ENCODE measurements at places on chromosomes 3 and 15.

DNA sequence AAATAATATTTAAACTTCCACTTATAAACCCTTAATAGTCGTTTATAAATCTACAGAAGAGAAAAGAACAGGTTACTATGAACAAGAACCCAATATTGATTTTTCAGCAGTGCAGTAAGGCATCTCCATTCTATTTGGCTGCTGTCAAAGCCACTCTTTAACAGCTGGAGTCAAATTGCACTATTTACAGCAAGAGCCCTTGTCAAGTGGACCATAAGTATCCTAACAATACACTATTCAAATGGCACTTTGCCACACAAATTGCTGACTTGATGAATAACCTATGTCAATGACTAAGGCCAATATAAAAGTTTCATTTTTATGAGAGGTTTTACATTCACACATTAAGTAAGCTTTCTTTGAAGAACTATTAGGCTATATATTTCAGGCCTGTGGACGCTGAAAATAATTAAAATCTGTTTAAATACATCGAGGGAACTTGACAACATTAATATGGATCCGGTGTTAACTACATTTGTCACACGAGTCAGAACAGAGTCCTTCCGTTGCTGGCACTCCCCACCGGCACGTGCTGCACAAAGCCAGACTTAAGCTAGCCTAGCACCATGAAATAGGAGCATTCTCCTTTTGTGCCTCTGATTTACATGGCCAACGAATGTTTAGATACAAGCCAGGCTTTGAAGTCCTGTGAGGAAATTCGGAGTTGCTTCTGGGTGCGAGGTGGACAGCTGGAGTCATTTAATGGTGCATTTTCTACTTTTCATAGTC lies 100.5 kb downstream of the WDR72 start:
- DNase-seq: peak; percentile 88

DNA sequence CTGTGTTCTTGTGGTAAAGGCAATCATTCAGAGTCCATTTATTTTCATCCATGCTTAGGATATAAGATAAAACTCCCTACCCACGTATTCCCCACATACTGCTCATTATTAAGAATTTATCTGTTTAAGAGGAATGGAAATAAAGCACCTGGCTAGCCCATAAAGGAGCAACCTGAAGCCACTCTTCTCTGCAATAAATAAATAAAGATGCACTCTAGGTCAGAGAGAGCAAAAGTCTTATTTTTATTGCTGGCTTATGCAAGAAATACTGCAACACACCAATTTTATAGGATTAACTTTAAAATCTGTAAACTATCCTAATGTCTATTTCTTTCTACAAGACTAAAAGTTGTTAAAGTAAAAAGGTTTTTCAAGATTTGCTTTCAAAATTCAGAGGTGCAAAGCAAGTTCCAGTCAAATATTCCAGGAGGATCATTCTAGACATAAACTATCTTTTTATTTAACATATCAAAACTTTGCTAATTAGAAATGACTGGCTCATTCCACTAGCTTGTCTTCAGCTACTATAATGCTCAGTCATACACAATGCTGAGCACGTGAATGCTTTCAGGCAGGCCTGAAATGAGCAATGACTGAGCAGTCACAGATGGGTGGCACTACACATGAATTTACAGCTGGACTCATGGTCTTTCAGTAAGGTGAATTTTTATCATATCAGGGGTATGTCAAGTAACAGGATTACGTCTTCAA lies 7.1 kb downstream of the TJP1 start:
- peak; percentile 42 for DNase-seq

DNA sequence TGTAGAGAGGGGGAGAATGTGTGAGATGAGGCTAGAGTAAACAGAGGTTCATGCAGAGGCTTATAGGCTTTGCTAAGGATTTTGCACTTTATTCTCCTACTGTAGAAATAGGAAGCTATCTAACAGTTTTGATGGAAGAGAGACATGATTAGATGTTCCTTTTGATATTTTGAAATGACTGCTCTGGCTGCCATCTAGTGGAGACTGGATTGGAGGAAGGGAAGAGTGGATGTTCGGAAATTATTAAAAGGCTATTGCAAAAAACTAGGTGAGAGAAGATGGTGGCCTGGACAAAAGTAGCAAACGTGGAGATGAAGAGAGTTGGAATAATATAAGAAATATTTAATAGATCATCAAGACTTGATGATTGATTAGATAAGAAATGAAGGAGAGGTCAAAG lies 42.2 kb downstream of the SYN2 start:
- DNase-seq: peak; percentile 9

GRCh38 chr15:89494031-89494430 lies 2.4 kb downstream of the RHCG start:
- DNase-seq: no peak

- DNase-seq: no peak
Observed at GRCh38 chr3:131903988-131904415, 130.8 kb downstream of the CPNE4 start.

DNA sequence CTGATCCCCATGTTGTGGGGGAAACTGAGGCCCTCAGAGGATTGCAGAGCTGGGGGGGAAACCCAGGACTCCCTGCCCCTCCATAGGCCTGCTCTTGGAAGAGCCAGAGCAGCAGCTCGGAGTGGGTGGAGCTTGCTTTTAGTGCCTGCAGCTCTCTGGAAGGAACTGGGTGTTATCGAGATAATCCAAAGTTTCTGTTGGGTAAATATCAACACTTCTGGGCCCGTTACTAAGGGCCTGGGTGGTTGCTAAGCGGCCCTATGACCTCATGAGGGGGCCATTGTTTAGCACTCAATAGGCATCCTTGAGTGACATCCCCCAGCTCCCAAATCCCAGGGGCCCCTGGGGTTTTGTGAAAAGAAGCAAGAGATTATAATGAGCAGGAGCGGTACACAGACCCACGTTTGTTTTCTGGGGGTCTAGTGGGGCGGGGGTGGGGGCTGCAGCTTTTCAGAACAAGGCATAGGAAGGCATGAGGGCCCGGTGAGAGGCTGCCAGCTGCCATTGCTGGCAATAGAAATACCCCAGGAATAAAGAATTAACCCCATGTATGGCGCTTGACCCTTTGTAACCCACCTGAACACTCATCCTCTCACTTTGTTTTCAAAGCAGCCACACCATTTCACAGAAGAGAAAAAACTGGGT lies 48.3 kb upstream of the ATP2B2 start:
- no peak for DNase-seq

DNA sequence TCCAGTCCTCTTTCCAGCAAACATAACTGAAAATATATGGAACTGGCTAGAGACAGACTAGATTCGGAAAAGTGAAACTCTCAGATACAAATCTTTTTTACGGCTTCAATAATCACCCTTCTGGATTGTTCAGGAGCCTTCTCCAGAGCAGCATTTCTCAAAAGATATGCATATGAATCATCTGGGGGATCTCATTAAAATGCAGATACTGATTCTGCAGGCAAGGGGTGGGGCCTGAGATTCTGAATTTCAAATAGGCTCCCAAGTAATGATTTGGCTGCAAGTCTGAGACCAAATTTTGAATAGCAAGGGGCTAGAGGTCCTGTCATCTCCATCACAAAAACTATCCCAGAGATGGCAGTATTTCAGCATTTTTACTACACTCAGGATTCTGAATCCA lies 165.4 kb downstream of the CTNNB1 start:
- DNase-seq: no peak

DNA sequence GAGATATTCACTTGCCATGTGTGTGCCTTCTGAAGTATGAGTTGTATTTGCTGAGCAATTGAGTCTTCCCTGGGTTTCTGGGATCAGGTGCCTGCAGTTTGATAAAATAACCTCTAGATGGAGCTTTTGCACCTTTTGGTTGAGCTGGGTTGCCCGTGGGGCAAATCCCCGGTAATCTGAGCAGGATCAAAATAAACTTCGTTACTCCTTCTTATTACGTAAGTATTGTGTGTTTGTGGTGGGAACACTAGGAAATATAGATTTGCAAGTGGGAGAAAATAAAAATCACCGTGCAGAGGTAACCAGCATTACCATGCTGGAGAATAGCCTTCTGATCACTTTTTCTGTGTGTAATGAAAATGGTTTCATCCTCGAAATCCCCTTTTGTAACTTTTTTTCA lies 277.4 kb upstream of the NR2E3 start:
- DNase-seq: peak; percentile 6

DNA sequence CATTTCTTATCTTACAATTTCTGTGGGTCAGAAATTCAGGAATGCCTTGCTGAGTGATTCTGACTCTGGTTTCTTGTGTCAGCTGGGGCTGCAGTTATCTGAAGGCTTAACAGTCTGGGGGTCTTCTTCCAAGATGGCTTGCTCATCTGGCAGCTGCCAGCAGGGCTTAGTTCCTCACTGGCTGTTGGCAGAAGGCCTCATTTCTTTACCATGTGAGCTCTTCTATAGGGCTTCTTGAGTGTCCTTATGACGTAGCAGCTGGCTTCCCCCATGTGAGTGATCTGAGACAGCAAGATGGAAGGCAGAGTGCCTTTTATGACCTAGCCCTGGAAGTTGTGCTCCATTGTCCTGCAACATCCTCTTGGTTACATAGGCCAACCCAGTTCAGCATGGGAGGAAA lies 82.0 kb upstream of the PDZRN3 start:
- DNase-seq: no peak

GRCh38 chr15:26806151-26806550 lies 33.3 kb upstream of the GABRB3 start:
- no peak for DNase-seq

GRCh38 chr3:128496602-128497304 lies 3.8 kb upstream of the GATA2 start:
- no peak for DNase-seq

- no peak for DNase-seq
Observed at GRCh38 chr3:184786280-184786941, 25.6 kb upstream of the VPS8 start.

DNA sequence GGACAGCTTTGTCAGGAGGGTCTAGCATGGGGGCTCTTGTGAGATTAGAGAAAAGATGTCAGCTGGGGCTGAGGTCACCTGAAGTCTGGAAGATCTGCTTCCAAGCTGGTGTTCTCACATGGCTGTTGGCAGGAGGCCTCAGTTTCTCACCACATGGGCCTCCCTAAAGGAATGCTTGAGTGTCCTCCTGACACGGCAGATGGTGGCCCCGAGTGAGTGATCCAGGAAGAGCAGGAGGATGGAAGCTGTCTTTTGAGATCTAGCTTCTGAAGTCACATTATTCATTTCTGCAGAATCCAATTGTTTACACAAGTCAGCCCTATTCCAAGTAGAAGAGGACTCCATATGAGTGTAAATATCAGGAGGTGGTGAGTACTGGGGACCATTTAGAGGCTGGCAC lies 344.0 kb upstream of the PROK2 start:
- DNase-seq: no peak

DNA sequence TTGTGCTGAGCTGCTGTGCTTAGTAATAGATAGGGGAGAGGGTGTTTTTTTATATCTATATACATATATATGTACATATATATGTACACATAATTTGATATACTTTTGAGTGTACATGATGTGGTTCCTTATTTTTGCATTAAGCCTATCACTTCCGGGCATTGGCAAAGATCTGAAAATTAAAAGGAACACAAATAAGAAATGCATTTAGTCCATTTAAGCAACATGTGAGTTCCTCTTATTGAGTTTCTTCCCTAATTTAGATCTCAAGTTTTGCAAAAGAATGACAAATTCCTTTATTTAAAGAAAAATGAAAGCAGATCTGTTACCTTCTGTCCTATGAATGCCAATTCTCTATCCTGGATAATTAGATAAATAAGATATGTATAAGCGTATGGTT lies 435.1 kb downstream of the LPP start:
- no peak for DNase-seq

DNA sequence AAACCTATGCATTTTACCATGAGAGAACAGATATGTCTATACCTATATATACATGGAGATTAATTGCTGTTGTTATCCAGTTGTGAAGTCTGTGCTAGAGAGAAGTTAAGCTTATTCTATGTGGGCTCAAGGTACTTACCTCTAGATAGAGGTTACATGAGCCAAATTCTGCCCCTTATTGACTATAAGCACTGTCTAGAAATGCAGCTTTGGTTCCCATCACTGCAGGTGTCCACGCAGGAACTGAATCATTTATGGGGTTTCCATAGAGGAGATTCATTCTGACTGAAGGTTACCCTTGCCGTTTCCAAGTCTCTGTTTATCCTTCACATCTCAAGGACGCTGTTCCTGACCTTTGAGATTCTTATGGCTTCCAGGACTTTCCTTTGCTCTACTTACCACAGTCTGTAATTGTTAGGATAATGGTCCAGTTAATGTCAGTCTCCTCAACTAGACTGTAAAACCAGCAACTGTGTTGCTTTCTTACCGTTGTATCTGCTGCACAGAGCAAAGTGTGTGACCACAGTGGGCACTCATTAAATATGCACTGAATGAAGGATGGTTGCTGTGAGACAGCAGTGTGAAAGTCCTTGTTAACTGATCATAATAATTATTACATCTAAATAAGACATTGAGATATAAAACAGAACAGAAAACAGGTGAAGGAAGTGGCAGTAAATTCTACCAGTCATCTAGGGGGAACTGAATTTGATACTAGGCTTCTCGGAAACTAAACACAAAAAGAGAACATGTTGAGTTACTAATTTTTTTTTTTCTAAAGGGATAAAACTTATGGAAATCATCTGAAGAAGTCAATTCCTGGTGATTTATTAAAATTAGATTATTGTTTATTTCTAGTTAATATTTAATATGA lies 44.0 kb upstream of the BCL6 start:
- DNase-seq: no peak

DNA sequence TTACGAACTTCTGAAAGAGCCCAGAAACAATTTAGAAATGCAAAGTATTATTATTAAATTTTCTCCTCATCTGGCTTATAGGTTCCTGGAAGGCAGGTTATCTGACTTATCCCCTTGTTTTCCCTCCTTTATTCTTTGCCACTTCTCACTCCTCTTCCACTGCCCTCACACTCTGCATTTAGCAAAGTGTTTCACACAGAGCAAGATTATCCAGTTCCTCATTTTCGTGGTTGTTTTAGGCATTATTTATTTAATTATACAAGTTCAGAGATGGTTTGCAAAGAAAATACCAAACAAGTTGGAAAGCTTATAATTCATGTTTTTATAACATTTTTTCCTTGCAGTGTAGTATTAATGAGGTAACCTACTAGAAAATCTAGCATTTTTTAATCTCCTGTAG lies 544.9 kb downstream of the NSUN3 start:
- DNase-seq: no peak

DNA sequence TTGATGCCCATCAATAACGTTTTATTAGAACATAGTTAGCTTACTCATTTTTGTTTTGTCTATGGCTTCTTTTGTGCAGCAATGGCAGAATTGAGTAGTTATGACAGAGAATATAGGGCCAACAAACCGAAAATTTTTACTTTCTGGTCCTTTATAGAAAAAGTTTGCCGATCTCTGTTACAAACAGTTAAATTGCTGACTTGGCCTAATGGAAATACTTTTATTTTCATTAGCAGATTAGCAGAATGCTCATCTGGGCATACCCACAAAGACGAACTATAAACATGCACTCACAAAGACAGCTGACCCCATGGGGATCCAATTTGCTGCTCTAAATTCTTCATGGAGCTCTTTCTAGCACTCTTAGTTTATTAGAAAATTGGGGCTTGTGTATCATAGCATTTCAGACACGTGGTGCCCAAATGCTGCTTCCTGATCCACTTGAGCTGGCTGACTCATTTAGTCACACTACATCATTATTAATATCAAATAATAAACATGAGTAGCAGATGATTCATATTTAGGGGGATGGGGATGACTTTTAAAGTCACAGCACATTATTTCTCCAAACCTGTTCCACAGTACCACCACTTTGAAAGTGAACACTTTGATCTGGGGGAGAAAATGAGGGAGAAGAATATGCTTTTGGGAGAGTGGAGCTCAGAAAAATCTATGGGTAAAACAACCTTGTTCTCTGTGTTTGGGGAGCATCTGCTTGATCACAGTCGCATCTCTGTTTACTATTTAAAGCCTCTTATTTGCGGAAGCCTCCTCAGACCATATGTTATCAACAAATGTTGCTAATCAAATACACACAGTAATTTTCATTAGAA lies 228.1 kb upstream of the FEZF2 start:
- no peak for DNase-seq

All from NCI-H510A treated with DMSO at 0.1 percent for 48 hours (cell line).